ENCODE measurements at places on chromosomes 11 and 22. TPM values are rescaled to one million over a fixed set of nuclear protein-coding genes. Genes with fewer than 3 reads are reported as not detected.

Gene NUP98
- total RNA-seq, result 105 TPM

Gene SYCE3
- total RNA-seq, result 0.85 TPM

Gene CCDC15
- total RNA-seq, result 2.3 TPM

Gene CD82
- total RNA-seq, result 5.9 TPM

Gene HBB
- not detected for total RNA-seq

Gene MFNG
- 2.0 TPM for total RNA-seq

Gene SLCO2B1
- total RNA-seq, result not detected

Gene C11orf42
- total RNA-seq, result not detected

Gene CCDC89
- total RNA-seq, result not detected

Measured in H9 (cell line).